ENCODE measurements at places on chromosomes 7 and 10. TPM values are rescaled to one million over a fixed set of nuclear protein-coding genes. Genes with fewer than 3 reads are reported as not detected.

OR13A1 gene
- not detected for total RNA-seq

FKBP9 gene
- total RNA-seq, result 113 TPM

GDI2 gene
- 174 TPM for total RNA-seq

CDHR3 gene
- 1.4 TPM for total RNA-seq

CYP3A4 gene
- not detected for total RNA-seq

ZNF786 gene
- 5.6 TPM for total RNA-seq

HNRNPA2B1 gene
- 343 TPM for total RNA-seq

FFAR4 gene
- total RNA-seq, result 4.9 TPM

VENTX gene
- 3.4 TPM for total RNA-seq

NUP205 gene
- 34.3 TPM for total RNA-seq

MUC3A gene
- 2.7 TPM for total RNA-seq

ANKRD2 gene
- total RNA-seq, result 0.98 TPM

GRCh38 chr7:43652364-43652763 lies 69.5 kb downstream of the STK17A start:
- DNase-seq, result no peak

GRCh38 chr10:101558671-101559595 lies 29.1 kb downstream of the POLL start:
- DNase-seq, result no peak

DNA sequence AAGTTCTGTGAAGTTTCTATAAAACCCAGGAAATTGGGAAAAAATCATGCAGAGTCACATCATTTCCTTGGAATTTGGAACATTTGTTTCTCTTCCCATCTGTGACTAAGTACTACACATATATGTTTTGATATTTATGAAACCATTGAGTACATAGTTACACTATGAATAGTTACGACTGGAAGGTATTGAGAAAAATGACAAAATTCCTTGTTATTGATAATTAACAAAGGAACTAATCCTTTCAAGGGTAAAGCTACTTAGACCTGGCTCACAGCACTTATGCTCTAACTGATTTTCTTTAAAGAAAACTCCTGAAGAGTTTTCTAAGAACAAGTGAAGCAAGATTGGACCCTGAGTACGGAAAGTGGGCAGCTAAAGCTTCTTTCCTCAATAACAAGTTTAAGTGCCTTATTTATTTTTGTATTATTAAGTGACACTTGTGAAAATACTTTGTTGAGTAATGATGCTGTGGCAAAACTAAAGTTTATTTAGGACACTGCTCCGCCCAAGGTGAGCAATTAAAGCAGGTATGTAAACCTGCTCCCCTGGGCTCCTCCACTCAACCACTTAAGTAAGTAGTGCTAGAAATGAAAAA lies 12.0 kb upstream of the GLCCI1 start:
- DNase-seq, result no peak

DNA sequence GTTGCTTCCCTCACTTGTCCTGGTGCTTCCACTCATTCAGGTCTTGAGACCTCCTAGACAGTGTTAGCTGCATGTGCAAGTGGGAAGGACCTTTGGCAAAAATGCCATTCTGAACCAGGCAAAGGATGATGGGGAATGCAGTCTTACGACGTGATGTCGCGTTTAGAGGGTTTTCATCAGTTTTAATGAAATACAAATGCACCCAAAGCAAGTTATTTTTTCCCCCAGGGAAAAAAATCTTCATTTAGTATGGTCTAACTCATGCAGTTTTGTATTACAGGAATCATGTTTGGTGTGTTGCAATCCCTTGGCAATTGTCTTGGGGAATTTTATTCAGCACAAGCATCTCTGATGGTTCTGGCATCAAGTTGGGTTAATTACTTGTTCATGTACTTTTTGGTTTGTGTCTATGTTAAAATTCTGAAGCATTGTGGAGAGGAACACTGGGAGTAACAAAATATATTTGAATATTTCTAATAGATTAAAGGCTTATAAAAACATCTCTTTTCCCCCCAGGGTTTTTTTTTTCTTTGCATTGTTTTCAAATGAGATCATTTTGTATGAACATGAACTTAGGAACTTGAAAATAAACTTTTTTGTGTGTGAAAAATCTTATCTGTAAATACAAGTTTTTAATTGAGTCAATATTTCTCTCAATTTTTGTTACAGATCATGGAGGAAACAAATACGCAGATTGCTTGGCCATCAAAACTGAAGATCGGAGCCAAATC lies 188.9 kb downstream of the BICC1 start:
- no peak for DNase-seq

GRCh38 chr7:40239755-40240303 lies 105.0 kb downstream of the SUGCT start:
- no peak for DNase-seq

- no peak for DNase-seq
Measured at GRCh38 chr10:35644050-35644950, 2.2 kb upstream of the FZD8 start.

GRCh38 chr10:114684822-114685209 lies 26.7 kb upstream of the ABLIM1 start:
- no peak for DNase-seq

GRCh38 chr7:149692557-149692982 lies 80.8 kb downstream of the ZNF467 start:
- no peak for DNase-seq

GRCh38 chr10:90222372-90222771 lies 521.0 kb downstream of the KIF20B start:
- no peak for DNase-seq

GRCh38 chr7:7687800-7688199 lies 30.6 kb downstream of the RPA3 start:
- DNase-seq, result no peak

GRCh38 chr7:101405474-101406067 lies 42.9 kb downstream of the COL26A1 start:
- DNase-seq, result no peak

GRCh38 chr7:114879554-114879953 lies 42.3 kb upstream of the MDFIC start:
- no peak for DNase-seq

GRCh38 chr10:88923520-88923919 lies 29.1 kb downstream of the ACTA2 start:
- no peak for DNase-seq

DNA sequence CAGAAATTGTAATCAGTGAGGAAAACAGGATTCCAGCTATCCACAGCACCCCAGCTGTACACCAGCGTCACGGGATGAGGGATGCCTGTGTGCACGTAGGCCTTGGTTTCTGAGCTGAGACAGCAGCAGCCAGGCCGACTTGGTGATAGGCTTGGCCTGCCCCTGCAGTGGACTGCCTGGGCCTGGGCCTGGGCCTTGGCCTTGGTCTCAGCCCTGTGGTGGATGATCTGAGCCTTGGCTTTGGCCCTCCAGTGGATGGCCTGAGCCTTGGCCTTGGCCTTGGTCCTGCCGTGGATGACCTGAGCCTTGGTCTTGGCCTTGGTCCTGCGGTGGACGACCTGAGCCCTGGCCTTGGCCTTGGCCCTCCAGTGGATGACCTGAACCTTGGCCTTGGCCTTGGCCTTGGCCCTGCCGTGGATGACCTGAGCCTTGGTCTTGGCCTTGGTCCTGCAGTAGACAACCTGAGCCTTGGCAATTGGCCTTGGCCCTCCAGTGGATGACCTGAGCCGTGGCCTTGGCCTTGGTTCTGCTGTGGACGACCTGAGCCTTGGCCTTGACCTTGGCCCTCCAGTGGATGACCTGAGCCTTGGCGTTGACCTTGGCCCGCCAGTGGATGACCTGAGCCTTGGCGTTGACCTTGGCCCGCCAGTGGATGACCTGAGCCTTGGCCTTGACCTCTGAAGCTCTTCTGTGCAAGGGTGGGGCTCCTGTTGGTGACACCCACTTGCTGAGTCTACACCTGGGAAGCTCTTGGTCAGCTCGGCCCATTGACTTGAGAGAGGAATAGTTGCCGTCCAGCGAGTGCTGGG lies 93.8 kb downstream of the CUX1 start:
- DNase-seq, result peak; percentile 55

DNA sequence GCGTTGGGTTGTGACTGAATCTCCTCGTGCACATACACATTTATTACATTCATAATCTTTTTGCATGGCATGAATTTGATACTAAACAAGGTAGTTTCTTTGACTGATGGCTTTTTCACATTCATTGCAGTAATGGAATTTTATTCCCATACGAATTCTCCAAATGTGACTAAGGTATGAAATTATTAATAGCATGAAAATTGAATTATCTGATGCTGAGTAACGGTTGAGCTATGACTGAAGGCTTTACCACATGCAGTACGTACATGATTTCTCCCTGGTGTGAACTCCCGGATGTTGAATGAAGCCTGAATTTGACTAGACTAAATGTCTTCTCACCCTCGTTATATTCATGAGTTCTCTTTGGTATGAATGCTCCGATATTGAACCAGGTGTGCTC lies 104.4 kb upstream of the C1GALT1 start:
- no peak for DNase-seq

DNA sequence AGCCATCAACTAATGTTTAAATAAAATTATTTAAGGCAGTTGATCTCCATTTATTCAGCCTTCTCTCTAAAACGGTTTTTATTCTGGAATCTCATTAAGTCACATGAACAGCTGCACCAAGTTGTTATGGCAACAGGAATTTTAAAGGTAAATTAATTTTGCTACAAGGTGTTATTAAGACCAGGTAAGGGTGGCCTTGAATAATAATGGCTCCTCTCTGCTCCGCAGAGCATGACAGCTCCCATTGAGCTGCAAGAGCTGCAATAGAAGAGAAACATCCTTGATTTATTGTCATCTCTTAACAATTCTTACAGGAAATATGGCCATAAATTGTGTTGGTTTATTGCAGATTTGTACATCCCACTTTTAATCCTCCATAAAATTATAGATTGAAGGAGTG lies 165.8 kb downstream of the KLF6 start:
- no peak for DNase-seq

GRCh38 chr7:43538404-43538771 lies 44.5 kb upstream of the STK17A start:
- DNase-seq, result no peak

GRCh38 chr7:137873979-137874777 lies 27.4 kb upstream of the DGKI start:
- no peak for DNase-seq

DNA sequence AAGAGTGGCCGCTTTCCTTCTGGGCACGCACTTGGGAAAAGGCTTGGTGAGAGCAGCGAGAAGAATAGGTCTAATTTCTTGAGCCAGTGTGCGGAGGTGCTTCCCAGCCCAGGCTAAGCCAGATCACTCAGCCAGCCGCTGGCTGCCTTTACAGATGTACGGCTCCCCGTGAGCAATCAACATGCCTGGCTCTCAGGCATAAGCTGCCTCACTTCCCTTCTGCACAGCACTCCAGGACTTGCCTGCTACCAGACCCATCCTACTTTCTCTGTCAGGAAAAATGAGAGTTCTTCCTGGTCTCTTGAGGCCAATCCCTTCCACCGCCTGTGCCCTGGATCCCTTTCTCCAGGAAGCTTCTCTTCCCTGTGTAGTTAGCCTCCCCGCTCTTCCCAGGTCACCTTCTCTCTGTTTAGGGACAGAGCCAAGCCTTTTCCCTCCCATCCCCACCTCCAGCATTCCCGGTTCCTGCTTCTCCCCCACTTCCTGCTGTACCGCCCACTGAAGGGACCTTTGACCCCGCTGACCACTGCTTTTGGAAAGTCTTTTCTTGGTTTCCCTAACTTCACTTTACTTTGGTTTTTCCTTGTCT lies 1.1 kb upstream of the ACTR3C start:
- DNase-seq, result no peak

- DNase-seq, result no peak
Measured at GRCh38 chr7:82677493-82677892, 233.9 kb upstream of the CACNA2D1 start.

GRCh38 chr7:75639071-75639885 lies 99.5 kb downstream of the HIP1 start:
- DNase-seq, result peak; percentile 80

DNA sequence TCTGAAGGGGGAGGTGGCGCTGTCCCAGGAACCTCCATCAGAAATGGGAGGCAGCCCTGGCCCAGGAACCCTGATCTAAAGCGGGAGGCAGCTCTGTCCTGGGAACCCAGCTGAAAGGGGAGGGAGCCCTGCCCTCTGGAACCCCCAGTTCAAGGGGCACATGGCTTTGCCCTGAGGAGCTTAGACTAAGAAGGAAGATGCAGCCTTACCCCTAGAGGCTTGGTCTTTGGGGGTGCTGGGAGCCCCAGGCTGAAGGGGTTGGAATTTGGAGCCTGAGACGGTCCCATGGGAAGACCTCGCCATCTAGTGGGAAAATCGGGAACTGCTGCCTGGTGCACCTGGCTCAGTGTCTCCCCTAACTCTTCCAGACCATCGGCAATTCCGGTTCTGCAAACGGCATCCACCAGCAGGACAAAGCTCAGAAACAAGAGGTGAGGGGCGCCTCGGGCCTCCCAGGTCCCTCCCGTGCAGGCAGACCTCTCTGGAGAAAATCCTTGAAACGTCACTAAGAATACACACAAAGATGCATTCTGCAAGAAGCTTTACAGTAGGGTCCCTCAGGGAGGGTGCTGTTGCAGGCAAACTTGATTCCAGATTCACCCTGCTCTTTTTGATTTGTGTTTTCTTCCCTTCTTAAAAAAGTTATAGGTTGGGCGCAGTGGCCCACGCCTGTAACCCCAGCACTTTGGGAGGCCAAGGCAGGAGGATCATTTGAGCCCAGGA lies 52.4 kb upstream of the GTF2IRD1 start:
- no peak for DNase-seq

GRCh38 chr7:2362385-2363088 lies 7.9 kb downstream of the EIF3B start:
- no peak for DNase-seq

- DNase-seq, result no peak
Measured at GRCh38 chr10:106925191-106925590, 239.3 kb downstream of the SORCS1 start.

GRCh38 chr7:89887489-89887888 lies 266.8 kb upstream of the STEAP1 start:
- DNase-seq, result no peak

- DNase-seq, result peak; percentile 82
Measured at GRCh38 chr7:37916673-37917660, at the start of gene SFRP4. SFRP4 (minus strand) TSS chr7:37916817; CDS start chr7:37916537, 280 bp downstream.

DNA sequence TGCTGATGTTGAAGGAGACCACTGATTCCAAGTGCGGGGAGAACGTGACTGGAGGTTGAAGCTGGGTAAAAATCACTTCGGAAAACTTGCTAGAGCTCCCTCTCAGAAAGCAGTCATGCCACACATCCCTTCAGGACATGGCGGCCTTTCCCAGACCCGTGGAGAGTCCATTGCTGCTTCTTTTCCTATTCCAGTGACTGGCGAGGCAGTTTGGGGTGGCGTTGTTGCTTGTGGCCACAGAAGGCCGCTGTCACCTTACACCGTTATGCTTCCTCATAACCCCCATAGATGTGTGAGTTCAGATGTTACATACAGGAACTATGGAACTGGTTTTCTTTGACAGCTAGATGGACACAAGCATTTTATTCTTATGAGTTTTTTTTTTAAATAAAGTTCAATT lies 235.6 kb upstream of the POM121L12 start:
- DNase-seq, result no peak

GRCh38 chr7:133983685-133984419 lies 143.3 kb upstream of the LRGUK start:
- DNase-seq, result no peak

DNA sequence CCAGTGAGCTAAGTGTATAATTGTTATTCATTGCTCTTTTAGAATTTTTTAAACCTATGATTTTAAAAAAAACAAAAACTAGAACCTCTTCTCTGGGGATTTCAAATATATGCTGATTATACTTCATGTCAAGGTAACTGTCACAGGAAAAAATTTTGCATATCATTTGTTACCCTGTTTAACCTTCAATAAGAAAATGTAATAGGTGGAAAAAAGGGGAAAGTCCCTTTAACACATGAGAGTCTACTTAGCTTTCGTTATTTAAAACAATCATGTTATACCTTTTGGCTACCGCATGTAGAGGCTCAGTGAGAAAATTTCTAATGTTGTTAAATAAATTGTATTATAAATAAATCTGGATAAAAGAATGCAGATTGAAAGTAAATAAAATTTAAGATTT lies 190.1 kb upstream of the AKR1E2 start:
- no peak for DNase-seq

- DNase-seq, result peak; percentile 57
Measured at GRCh38 chr7:44282601-44283171, 42.7 kb downstream of the CAMK2B start.
